GM13976 (cell line): ENCODE measurements at places on chromosomes 1 and 21.

- no peak for DNase-seq
Measured at GRCh38 chr1:167659450-167659849, 29.4 kb downstream of the RCSD1 start.

DNA sequence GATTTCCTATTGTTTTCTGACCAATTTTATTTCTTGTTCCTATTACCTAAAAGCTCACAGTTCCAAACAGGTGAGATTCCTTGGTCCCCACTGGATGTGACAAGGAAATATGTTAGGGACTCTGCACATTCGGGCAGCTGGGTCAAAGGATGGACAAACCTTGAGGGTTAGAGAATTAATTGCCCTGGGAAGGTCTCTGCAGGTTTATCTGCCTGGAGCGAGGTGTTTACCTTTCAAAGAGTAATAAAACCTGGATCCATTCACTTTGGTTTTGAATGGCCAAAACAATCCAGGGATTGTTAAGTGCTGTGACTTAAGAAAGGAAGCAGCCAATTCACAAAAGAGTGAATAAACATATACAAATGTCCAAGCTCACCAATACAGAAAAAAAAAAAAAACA, 33.6 kb upstream of the RAB4A start:
- no peak for DNase-seq

- no peak for DNase-seq
Measured at GRCh38 chr1:206839006-206839560, 26.3 kb upstream of the IL20 start.

GRCh38 chr1:15504436-15504835, 19.6 kb downstream of the CASP9 start:
- DNase-seq: no peak

GRCh38 chr1:199907361-199907760, 120.1 kb upstream of the NR5A2 start:
- DNase-seq: no peak

DNA sequence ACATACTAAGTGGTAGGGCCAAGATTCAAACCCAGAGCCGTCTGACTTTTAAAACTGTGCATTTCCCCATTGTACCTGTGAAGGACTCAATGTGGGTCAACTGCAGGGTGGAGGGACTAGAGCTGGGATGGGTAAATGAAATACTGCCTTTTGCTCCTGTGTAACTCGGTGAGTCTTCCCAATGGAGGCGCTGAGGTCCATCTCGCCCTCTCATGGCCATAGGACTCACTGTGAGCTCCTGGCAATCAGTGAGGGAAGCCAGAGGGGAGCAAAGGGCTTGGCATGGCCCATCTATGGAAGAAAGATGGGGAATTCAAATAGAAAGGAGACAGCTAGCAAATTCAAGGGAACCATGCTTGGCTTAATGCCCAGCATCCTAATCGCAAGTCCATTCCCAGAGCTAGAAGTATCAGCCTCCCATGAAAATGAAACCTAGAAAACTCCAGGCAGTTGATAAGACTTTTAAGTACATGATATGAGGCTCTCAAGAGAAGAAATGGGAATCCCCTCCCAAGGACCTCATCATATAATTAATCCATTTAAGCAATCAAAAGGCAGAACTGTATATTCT, 25.4 kb upstream of the CGN start:
- no peak for DNase-seq

DNA sequence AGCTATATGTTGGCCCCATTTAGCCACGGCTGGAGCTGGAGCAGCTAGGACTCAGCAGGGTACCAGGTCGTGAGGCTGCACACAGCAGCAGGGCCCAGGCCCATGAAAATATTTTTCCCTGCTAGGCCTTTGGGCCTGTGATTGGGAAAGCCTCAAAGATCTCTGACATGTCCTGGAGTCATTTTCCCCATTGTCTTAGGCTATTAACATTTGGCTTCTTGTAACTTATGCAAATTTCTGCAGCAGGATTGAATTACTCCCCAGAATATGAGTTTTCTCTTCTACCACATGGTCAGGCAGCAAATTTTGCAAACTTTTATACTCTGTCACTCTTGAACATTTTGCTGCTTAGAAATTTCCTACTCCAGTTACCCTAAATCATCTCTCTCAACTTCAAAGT, 11.2 kb downstream of the CFHR2 start:
- no peak for DNase-seq

- no peak for DNase-seq
Measured at GRCh38 chr21:45558044-45558721, 15.9 kb upstream of the SLC19A1 start.

- DNase-seq: no peak
Measured at GRCh38 chr1:114595602-114596001, 14.2 kb upstream of the BCAS2 start.

DNA sequence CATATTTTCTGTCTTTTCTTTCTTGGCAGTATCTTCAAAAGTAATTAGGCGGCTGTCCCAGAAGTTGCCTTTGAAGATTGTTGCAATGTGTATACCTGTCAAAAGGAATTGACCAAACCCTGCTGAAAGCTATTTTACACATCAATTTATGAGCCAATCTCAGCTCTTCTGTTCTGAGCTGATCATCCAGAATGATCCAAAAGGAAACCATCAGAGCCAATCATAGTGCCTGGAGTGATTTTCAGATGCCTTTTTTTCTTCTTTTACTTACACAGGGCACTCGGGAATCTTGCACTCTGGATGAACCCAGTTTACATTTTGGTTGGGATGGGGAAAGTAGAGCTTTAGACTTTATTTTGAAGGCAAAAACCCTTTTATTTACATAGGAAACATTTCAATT, 21.8 kb upstream of the APOBEC4 start:
- no peak for DNase-seq

- peak; percentile 74 for DNase-seq
Measured at GRCh38 chr1:27940297-27940696, 5.5 kb downstream of the SMPDL3B start.

GRCh38 chr21:27221077-27221476, 254.2 kb upstream of the ADAMTS5 start:
- DNase-seq: no peak

GRCh38 chr1:246398126-246398813, 108.8 kb downstream of the SMYD3 start:
- no peak for DNase-seq

DNA sequence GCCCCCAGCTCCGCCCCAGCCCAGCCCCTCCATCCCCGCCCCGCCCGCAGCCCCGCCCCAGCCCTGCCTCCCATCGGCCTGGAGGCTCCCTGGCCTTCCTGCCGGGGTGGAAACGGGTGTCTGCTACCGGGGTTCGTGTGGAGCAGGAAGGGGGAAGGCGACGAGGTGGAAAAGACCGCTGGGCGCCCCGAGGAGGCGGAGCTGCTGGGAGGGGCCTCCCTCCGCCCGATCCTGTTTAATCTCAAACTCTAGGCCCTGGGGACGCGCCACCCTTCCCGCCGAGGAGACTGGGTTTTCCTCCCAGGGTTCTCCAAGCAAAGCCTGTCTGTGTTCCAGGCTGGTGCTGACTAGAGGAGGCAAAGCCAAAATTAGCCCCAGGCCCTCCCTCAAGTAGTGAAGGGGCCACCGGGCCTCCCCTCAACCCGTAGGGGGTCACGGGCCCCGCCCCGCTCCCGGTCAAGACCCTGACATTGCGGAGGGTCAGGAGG, 16.2 kb upstream of the TTLL10 start:
- peak; percentile 93 for DNase-seq

GRCh38 chr1:59057211-59057694, 239.6 kb upstream of the FGGY start:
- no peak for DNase-seq

- no peak for DNase-seq
Measured at GRCh38 chr1:174768516-174768915, 231.2 kb upstream of the CACYBP start.

DNA sequence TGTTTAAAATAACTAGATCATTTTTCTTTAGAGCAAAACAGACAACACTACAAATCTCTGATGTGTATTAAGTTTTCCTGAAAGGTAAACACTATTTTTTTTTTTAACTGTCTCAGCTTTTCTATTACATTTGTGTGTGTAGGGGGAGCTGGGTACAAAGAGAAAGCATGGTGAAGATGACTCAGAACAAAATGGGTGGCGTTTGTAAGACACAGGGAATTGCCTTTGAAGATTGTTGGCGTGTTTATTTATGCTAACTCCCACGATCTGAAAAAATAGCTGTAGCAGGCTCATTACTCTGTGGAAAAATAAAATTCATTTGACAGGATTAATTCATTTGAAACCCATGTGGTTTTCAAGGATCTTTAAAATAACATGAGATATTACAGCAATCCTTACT, 285.1 kb downstream of the RYR2 start:
- DNase-seq: no peak

- DNase-seq: no peak
Measured at GRCh38 chr1:89836252-89837035, 15.6 kb downstream of the LRRC8D start.

DNA sequence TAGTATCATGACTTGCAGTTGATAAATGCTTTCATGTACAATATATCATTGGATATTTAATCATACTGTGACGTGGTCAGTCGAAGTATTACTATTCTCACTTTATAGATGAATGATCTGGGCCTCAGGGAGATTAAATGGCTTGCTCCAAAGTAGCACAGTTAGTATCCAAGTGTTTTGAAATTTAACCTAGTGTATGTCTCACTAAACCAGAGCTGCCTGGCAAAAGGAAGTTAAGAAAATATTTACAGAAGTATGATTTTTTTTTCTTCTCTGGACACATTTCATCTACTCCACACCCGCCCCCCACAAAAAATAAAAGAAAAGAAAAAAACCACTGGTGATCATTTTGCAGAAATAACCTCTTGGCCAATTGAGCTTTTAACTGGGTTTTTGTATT, 71.9 kb upstream of the CXADR start:
- DNase-seq: no peak

GRCh38 chr21:33981391-33982101, 65.9 kb upstream of the ATP5PO start:
- DNase-seq: no peak

DNA sequence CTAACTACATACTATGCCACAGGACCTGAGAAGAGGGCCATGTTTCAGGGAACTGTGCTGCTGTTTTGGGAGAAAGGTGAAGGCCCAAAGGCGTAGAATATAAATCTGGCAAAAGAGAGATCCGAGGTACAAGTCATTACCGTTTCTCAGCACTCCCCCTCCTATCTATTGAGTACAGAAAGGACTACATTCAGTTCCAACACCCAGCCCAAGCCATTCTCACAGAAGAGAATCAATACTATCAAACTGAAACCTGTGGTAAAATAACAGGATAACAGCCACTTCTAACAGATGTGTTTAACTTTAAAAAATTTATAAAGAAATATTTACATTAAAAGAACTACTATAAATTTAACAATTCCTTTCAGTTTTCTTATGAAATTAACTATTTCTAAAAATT, 7.8 kb downstream of the AHCTF1 start:
- no peak for DNase-seq

- no peak for DNase-seq
Measured at GRCh38 chr1:63411066-63411465, 43.6 kb downstream of the ALG6 start.

- DNase-seq: peak; percentile 70
Measured at GRCh38 chr1:183070923-183071618, 47.9 kb downstream of the LAMC1 start.

DNA sequence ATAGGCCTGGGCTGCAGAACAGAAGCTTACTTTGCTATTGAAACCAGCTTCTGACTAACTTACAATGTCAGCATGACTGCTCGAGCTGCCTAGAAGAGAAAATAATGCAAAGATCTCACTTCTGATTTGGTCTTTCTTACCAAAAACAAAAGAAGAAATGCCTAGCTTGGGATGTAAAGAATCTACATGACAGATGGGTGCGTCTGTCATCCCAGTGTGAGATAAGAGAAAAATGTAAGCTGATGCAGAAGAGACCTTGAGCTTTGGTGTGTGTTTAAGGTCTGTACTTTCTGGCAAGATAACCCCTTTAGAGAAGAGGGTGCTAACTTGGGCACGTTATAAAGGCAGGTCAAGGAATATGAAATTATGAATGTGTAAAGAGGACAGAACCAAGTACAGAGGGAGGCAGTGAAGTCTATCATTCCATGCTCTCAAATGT, 3.6 kb downstream of the FAM20B start:
- no peak for DNase-seq

- DNase-seq: no peak
Measured at GRCh38 chr1:85544689-85545215, 35.8 kb upstream of the CCN1 start.

- no peak for DNase-seq
Measured at GRCh38 chr1:93448983-93449804, 1.3 kb downstream of the FNBP1L start.

DNA sequence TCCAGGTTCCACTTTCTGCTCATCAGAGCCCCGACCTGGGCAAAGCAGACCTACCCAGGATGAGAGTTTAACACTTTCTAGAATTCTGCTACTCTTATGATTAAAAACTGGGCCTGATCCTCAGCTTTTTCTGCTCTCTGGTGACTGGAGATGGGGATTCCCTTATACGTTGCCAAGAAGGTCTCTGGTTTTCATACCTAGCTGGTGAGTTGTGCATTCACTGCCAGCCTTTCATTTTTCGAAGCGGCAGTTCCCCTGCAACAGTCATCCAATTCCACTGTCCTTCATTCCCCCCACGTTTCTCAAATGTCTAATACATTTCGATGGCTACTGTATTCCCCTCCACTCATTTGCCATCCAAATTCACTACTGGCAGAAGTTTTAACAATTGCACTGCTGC, 135.3 kb downstream of the ADSS2 start:
- no peak for DNase-seq

GRCh38 chr1:31689854-31690253, 14.0 kb downstream of the COL16A1 start:
- DNase-seq: no peak

DNA sequence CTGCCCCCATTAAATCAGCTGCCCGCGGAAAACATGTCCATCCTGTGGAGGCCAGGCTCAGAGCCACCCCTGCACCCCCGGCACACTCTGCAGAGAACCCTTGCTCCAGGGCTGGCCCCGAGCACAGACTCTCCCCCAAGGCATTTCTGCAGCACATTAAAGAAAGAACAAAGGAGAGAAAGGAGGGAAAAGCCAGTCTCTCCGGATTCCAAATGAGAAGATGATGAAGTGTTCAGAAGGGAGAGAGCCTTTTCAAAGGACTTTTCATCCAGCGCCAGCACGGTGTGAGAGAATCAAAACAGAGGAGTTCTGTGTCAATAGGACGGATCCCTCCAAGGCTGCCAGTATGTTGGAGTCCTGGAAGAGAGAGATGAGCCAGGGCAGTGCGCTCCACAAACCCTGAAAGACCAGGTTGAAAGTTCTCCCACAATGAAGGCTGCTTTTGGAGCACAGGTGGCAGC, 498.3 kb downstream of the NPHP4 start:
- no peak for DNase-seq

DNA sequence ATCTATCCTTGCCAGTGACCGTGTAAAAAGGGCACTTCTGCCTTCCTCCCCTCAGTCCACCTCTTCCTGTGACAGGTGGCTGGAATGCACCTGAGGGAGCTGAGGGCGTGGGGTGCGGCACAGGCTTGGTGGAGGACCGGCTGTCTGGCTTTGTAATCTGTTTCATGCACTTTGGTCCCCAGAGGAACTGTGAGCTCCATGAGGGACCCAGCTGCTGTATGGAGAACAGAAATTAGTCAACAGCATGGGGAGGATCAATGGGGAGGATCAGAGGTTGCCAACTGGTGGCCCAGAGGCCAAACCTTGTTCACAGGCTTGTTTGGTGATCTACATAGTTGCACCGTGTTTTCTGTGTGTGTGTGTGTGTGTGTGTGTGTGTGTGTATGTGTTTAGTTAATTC, 19.0 kb upstream of the LUZP1 start:
- DNase-seq: no peak

- DNase-seq: no peak
Measured at GRCh38 chr1:150985179-150985825, 3.2 kb downstream of the ANXA9 start.

- no peak for DNase-seq
Measured at GRCh38 chr1:161179698-161180097, 2.4 kb upstream of the B4GALT3 start.

GRCh38 chr21:45098867-45099266, 24.5 kb downstream of the ADARB1 start:
- DNase-seq: peak; percentile 64
